ENCODE measurements at places on chromosomes 16 and 17.
A peak's percentile ranks its signal among the peaks of the same experiment; 100 is the strongest.

DNA sequence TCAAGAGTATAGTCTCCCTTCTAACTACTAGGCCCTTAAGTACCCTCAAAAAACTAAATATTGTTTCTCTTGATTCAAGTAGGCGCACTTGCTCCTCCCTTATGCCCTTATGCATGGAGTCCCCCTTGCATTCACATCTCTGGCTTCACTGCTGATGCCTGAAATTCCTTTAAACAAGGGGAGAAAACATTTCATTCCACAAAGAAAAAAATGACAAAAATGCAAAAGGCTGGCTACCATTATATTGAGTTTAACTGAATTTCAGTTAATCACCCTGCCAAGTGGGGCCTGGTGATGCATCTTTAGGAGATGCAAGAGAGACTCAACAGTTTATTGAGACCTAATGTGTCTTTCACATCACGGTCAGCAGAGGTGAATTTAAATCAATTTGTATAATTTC, 35.6 kb downstream of the CRLF3 start:
- DNase-seq = no peak
- H3K4me3 ChIP-seq = no peak overlapping the region
- H3K36me3 ChIP-seq = peaks cover 4% of the 10 kb centered on the region
- H3K4me1 ChIP-seq = no peaks in the 10 kb centered on the region

DNA sequence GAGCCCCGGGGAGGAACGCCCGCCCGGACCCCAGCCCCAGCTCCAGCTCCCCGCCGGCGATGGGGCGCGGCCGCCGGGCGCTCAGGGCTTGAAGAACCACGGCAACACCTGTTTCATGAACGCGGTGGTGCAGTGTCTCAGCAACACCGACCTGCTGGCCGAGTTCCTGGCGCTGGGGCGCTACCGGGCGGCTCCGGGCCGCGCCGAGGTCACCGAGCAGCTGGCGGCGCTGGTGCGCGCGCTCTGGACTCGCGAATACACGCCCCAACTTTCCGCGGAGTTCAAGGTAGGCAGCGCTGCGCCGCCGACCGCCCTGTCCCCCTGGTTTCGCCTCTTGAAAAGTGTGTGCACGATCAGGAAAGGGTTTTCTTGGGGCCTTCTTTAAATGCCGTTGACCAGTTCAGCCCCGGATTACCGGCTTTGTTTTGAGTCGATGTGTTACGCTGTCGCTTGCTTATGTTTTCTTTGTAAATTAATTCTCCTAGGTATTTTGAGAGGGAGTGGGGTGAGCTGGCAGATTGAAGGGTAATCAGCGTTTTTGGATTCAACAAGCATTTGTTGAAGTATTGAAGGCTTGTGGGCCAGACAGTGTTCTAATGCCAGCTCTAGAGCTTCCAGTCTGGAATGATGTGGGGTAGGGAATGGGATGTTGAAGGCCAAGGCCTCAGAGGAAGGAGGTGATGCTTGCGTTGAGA, 681 bp downstream of the USP43 start:
- H3K27me3 ChIP-seq = peaks cover 37% of the 10 kb centered on the region
- H3K4me1 ChIP-seq = peaks cover 16% of the 10 kb centered on the region
- no peak overlapping the region for H3K27ac ChIP-seq
- DNase-seq = peak; percentile 10
- no peaks in the 10 kb centered on the region for H3K36me3 ChIP-seq
- H3K4me3 ChIP-seq = no peak overlapping the region

DNA sequence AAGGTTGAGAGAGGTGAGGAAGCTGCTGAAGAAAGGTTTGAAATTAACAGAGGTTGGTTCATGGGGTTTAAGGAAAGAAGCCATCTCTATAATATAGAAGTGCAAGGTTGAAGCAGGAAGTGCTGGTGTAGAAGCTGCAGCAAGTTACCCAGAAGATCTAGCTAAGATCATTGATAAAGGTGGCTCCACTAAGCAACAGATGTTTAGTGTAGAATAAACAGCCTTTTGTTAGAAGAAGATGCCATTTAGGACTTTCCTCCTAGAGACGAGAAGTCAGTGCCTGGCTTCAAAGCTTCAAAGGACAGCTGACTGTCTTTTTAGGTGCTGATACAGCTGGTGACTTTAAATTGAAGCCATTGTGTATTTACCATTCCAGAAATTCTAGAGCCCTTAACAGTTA, 29.3 kb downstream of the GOSR1 start:
- no peak for DNase-seq
- H3K36me3 ChIP-seq = peaks cover 32% of the 10 kb centered on the region
- no peak overlapping the region for H3K4me3 ChIP-seq
- H3K4me1 ChIP-seq = peaks cover 16% of the 10 kb centered on the region
- H3K27ac ChIP-seq = no peak overlapping the region

DNA sequence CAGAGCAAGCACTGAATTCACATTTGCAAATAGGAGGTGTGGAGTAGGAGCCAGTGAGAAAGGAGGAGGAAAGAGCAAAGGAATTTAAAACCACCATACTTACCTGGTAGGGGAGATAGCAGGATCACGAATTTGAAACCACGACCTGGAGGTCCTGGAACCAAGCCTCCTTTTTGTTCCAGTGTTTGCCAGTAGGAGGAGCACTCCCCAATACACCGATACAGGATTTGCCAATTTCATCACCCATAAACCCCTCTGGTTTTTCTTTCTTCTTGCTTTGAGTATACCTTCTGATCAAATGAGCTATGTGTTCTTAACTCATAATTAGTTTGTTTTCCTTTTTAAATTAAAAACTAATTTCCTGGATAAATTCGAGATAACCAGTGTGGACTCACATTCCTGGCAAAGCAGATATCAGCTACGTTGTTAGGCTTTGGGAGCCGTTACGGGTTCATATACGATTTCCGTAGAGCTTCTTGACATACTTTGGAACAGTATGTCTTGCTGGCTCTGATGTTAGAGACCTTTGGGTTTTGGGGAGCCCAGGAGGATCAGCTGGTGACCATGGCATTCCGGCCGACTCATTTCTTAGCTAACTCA, 22.7 kb downstream of the BCO1 start:
- H3K4me1 ChIP-seq = no peaks in the 10 kb centered on the region
- H3K36me3 ChIP-seq = no peaks in the 10 kb centered on the region
- DNase-seq = peak; percentile 5
- H3K27ac ChIP-seq = no peak overlapping the region
- H3K4me3 ChIP-seq = no peak overlapping the region

All from T-cell (primary cell).